Astrocyte (in vitro differentiated cells and primary cell): ENCODE measurements at places on chromosomes 7 and 10. TPM values are rescaled to one million over a fixed set of nuclear protein-coding genes. Genes with fewer than 3 reads are reported as not detected.
A peak's percentile ranks its signal among the peaks of the same experiment; 100 is the strongest.

DNA sequence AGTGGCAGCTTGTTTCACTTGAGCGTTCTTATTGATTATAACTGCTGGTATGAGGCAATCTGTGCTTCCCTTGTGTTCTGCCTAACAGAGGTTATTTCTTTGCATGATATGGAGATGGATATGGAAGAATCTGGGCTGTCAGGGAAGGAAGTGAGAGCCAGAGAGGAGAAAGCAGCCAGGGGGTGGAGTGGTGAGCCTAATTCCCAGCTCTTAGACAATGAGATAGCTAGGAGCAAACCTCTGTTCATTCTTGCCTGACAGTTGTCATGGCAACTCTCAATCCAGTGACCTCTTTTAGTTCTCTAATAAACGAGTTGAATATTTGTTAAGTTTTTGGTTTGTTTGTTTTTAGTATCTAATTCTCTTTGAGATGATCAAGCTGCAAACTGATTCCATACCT, 214.3 kb downstream of the NRG3 start:
- no peak for DNase-seq

GRCh38 chr10:36675458-36675880, 449.9 kb upstream of the ANKRD30A start:
- DNase-seq = peak; percentile 86

DNA sequence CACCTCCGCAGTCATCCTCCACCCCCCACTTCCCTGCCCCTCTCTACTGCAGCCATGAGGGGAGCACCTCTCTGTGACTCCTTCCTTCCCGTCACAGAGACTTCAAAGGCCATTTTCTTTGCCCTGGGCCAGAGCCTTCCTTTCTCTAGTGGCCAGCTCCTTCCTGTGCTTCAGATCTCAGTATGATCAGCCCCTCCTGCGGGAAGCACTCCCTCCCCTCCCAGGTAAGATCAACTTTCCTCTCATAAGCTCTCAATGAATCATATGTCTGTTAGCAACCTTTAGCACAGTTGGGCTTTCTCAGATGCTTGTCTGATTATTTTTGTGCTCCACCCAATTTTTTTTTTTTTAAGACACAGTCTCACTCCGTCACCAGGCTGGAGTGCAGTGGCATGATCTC, 241.0 kb upstream of the PRSS1 start:
- DNase-seq = no peak

- no peak for DNase-seq
These were observed 85.8 kb downstream of the HIF1AN start for GRCh38 chr10:100621360-100622205.

GRCh38 chr10:57579926-57580325, 687.8 kb downstream of the IPMK start:
- DNase-seq = no peak

GRCh38 chr7:41996381-41997035, 240.5 kb downstream of the GLI3 start:
- peak; percentile 81 for DNase-seq

GRCh38 chr10:15863733-15864132, 3.4 kb upstream of the MINDY3 start:
- no peak for DNase-seq

The DIP2C gene
- 27.3 and 30.1 TPM in 2 replicates for total RNA-seq

The TPK1 gene
- 2.2 and 2.7 TPM in 2 replicates for total RNA-seq

The HOXA5 gene
- not detected in 2 replicates for total RNA-seq

The STOX1 gene
- 0.12 and 0.25 TPM in 2 replicates for total RNA-seq
